Activated CD4-positive, alpha-beta T cell treated with anti-CD3 and anti-CD28 coated beads, Interleukin-2, amount 10 ng/mL, durations not matched to agents 24 days and 14 days (primary cell): ENCODE measurements at places on chromosomes 4 and X. TPM values are rescaled to one million over a fixed set of nuclear protein-coding genes. Genes with fewer than 3 reads are reported as not detected.
A peak's percentile ranks its signal among the peaks of the same experiment; 100 is the strongest.

Gene TLR8
- not detected in 2 replicates for total RNA-seq

Gene FDCSP
- total RNA-seq, result not detected in 2 replicates

Gene SPP1
- total RNA-seq, result 0.45 and 0.54 TPM in 2 replicates

DNA sequence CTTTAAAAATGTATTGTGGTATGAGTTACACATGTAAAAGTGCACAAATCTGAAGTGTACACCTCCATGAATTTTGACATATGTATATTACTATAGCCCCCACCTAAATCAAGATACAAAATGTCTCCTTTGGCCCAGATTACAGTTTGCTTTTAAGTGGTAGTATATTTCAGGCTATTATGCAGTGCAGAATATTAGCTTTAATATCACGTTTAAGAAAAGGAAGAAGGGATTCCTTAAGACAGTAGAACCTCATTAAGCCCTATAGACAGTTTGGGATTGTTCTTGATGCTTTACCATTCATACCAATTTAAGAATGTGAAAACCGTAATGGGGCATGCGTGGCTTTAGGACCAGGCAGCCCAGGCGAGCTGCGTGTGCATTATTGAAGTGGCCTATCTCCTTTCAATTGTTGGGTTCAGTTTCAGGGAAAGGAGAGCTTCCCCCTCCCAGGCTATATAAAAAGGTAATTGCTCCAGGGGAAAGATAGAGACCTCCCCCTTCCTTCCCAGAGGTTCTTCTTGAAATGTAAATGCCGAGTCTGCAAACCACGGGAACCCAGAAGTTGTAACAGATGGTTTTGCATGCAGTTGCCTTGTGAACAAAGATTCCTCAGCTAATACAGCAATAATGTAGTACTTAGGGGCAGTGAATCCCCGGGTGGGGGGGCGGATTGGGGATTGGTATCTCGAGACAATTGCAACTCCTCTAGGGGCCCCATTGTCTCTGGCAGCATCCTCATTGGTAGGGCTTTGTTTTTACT lies 106.1 kb downstream of the UCHL1 start:
- H3K4me1 ChIP-seq, result no peaks in the 10 kb centered on the region
- peaks cover 43% of the 10 kb centered on the region for H3K27me3 ChIP-seq
- DNase-seq, result no peak
- no peak overlapping the region for H3K27ac ChIP-seq

DNA sequence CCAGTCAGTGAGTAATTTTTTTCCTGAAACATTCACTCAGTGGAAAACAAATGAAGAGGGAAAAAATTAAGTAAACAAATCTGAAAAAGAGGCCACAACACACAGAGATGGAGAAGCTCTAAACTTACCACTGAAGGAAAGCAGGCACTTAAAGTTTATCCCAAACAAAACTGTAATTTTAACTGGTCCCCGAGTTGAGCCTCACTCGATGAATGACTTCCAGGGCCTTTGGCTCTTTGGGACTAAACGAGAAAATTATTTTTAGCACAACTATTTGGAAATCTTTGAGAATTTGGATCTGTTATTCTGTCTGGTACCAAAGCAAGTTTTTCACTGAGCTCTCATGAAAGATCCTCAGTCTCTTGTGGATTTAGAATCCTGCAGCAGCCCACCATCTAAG lies at the start of gene C1QTNF7:
Gene C1QTNF7, plus strand, starts transcription at position 333 of the 400 bp plus-strand sequence. CDS start 7,711 bp downstream, outside the sequence.
- no peaks in the 10 kb centered on the region for H3K27me3 ChIP-seq
- no peaks in the 10 kb centered on the region for H3K36me3 ChIP-seq
- H3K27ac ChIP-seq, result no peak within 1 kb of the TSS

DNA sequence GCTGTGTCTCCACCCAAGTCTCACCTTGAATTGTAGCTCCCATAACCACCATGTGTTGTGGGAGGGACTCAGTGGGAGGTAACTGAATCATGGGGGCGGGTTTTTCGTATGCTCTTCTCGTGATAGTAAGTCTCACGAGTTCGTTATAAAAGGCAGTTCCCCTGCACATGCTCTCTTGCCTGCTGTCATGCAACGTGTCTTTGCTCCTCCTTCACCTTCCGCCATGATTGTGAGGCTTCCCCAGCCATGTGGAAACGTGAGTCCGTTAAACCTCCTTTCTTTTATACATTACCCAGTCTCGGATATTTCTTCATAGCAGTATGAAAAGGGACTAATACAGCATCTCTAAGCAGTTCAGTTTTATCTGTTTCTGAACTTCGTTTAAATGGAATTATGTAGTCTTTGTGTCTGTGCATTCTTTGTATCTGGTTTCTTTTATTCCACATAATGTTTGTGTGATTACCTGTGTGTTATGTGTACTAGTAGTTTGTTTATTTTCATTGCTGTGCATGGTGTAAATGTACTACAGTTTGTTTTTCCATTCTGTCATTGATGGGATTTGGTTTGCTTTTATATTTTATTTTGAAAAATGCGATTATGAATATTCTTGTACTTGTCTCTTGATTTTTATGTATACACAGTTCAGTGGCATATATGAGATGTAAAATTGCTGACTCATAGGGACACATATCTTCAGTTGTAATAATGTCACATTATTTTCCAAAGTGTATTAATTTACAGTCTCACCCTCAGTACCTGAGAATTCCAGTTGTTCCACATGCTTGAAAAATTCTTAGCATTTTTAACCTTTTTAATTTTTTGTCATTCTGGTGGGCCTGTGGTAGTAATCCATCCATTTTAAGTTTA lies 304.9 kb downstream of the GBA3 start:
- H3K27me3 ChIP-seq, result no peaks in the 10 kb centered on the region
- H3K4me3 ChIP-seq, result no peak overlapping the region
- no peaks in the 10 kb centered on the region for H3K4me1 ChIP-seq
- no peak for DNase-seq

- H3K4me3 ChIP-seq, result peak overlapping the region; percentile 30
- DNase-seq, result peak; percentile 63
- H3K27me3 ChIP-seq, result no peaks in the 10 kb centered on the region
- H3K36me3 ChIP-seq, result no peaks in the 10 kb centered on the region
- peak overlapping the region; percentile 73 for H3K27ac ChIP-seq
Measured at GRCh38 chrX:24343719-24344118, 16.7 kb upstream of the SUPT20HL1 start.
